NCI-H748 treated with DMSO at 0.1 percent for 48 hours (cell line): ENCODE measurements at places on chromosomes 12 and 14.

- no peak for DNase-seq
These were observed 16.0 kb upstream of the DIP2B start for GRCh38 chr12:50488801-50489200.

DNA sequence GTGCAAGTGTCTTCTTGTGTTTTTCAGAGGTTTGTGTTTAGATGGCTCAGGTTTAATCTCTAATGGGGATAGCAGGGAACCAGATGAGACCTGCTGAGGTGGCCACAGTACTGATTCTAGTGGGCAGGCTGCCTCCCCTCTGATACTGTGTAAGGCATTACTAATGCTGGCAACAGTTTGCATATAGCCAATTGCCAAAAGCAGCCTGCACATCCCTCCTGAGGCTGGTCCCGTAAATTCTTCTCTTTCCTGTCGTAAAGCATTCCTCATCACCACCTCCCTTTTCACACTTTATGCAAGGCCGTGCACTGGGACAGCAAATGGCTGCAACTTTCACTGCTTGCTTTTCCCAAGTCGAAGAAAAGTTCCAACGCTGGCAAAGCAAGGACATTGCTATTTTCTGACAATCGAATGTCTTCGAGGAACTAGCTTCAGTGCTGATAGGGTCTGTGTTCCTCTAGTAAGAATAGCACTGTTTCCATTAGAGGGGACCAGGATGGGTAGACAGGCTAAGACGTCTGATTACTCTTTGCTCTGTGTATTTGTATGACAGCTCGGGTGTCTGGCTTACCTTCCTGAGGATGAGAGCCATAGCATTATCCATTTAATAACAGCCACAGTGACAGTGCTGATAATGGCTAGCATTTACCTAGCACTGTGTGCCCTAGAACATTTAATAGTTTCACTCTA, 178.2 kb upstream of the HIF1A start:
- no peak for DNase-seq

GRCh38 chr14:91221270-91221669, 23.2 kb downstream of the GPR68 start:
- DNase-seq = no peak

DNA sequence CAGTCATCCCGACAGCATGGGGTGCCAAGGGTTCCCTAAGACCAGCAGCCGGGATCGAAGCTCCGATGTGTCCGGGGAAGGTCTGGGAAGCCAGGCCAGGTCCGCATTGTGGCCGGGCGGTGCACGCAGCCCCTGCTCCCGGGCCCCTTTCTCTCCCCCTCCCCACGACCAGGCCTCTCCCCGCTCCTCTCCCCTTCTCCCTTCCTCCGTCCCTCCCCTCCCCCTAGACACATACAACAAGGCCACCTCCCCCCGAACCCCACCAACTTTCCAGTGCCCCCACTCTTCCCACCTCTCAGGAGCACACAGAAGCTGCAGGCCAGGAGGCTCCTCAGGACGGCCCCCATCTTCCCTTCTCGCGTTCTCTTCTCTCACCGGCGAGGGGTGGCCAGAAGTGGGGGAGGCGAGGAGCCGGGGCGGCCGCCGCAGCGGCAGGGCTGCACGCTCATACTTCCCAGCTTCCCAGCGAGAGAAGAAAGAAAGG, 413 bp downstream of the LRP6 start:
- DNase-seq = no peak
